ENCODE measurements at places on chromosomes 5 and 9.

DNA sequence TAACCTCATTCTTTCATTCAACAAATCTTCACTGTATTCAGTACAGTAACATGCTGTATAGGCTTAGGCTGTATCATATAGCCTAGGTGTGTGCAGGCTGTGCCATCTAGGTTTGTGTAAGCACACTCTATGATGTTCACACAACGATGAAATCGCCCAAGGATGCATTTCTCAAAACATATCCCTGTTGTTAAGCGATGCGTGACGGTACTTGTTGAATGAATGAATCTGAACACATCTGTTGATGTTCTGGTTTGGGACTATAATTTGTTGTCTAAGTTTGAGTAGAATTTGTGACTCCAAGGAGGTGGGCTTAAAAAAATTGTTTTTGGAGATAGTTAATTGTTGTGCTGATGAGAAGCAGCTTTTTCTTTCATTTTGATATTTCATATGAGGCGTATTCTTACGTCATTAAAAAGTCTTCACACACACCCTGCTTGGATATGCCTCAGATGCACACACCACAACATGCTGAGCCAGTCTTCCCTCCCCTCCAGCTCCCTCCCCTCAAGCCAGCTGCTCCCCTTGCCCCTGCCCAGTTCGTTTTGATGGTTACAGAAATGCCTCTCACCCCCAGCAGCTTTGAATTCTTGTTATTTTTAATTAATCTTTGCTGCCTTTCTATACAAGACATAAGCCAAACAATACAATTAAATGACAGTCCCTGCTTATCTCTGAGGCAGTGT is 5.5 kb upstream of the PSAT1 start:
- no peak for DNase-seq

DNA sequence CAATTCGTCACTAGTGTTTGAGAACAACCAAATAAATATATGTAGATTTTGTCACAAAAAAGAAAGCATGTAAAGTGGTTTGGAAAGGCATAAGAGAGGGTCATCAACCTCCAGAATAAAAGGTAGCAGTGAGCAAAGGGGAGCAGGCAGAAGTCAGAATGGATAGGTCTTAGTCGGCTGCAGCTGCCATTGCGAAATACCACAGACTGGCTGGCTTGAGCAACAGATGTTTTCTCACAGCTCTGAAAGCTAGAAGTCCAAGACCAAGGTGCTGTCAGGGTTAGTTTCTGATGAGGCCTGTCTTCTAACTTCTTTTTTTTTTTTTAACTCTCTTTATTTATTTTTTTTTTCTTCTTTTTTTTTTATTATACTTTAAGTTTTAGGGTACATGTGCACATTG is 208.1 kb upstream of the PIK3R1 start:
- DNase-seq: no peak

GRCh38 chr5:14445576-14446290 is 135.9 kb upstream of the OTULINL start:
- DNase-seq: no peak

GRCh38 chr5:5063533-5063953 is 76.6 kb upstream of the ADAMTS16 start:
- no peak for DNase-seq

DNA sequence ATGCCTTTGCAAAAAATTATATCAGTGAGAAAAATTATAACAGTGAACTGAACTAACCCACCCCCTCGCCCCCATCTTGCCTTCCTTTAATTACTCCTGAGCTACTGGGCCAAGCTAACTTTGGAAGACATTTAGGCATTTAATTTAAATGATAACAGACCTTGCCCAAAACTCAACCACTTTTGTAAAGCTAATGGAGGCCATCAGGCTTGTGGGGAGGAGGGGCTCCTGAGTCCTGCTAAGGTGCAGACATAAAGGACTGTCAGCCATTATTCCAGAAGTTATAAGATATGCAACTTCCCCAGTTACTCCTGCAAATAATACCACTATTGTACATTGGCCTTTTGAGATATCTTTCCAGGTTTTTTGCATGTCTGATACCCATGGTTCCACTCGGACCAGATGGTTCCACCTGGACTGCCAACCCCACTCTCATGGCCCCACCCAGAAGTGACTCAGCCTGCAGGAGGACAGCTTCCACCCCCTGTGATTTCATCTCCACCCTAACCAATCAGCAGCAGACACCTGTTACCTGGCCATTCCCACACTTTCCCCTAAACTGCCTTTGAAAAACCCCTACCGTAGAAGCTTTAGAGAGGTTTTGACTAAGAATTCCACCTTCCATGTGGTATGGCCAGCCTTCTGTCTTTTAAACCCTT is 805.4 kb upstream of the CDH6 start:
- no peak for DNase-seq

- no peak for DNase-seq
These were observed 24.5 kb downstream of the GADD45G start for GRCh38 chr9:89629081-89629976.

DNA sequence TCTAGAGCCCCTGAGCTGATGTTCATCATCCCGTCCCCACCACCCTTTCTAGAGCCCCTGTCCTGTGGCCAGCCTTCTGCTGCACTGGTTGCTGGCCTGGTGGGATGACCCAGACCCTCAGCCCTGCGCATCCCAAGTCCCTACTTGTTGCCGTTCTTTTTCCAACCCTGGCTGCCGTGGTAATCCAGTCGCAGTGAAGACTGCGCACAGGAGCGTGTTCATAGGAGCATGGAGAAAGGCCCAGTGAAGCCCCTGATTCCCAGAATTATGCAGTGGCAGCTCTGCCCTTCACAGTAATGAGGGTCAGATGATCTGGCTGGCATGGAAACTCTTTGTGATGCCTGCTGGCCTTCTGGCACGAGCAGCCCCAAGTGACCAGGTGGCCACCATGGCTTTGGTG is 183.3 kb downstream of the CACNA1B start:
- DNase-seq: no peak

DNA sequence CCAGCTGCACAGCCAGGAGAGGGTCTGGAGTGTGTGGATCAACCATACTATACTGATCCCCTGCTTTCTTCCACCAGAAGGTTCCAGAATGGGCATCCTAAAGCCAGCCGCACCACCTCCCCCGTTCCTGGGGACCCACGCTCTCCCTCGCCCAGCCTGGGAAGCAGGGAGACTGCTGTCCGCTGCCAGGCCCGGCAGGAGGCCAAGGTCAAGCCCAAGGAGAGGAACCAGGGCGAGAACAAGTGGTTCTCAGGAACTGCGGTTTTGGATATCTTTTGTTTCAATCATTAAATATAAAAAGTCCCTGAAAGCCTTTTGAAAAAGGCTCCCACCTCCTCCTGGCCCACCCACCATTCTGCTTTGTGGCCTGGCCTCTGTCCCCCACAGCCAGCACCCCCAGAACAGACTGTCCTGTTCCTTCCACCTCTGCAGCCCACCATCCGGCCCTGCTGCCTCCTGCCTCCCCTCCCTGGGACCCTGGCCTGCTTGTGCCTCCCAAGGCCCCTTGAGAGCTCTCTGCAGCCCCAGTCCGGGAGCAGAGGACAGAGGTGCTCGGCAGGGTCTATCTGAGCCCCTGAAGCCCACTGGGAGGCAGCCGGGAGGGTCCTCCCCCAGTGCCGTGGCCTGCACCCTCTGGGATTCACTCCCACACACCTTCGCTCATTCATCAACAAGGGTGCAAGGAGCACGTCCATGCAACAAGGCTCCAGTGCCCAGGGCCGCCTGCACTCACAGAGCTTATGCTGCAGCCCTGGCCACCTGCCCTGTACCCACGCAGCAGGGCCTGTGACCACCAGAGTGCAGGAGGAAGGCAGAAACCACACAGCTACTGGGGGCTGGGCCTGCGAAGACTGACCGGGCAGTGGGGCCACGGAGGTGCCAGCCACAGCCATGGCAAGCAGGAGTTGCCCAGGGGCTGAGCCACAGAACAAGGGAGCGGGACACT is 614 bp upstream of the LCN6 start:
- no peak for DNase-seq

DNA sequence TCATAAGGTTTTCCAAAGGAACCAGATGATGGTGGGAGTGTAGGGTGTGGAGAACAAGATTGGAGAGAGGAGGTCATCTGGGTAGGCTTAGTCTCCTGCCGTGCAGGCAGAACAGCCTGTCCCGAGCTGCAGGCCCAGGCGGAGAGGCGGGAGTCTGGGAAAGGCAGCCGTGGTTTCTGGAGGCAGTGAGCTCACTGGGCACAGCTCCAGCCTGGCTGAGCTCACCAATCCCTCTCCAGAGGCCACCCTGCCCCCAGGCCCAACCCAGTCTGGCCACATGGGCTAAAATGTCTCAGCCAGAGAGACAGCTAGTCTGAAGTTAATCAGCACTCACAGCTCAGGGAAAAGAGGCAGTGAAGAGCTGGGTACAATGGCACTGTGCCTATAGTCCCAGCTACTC is 12.3 kb downstream of the P4HA2 start:
- no peak for DNase-seq

DNA sequence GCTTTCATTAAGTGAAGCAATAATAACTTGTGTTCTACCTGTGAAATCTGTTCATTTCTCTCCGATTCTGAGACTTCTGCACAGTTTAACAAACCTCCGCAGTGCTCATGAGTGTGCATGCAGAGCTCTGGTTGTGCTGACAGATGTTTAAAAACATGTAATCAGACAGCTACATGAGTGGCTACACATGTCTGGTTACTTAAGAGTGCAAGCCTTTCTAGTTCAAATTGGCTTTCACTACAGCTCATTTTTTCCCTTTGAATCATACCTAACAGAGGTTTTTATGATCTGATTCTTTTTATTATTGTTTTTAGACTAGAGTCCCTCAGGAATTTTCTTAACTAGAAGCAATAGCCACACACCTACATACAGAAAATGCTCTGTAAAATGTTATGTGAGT is 310.2 kb downstream of the ARRDC3 start:
- DNase-seq: no peak

DNA sequence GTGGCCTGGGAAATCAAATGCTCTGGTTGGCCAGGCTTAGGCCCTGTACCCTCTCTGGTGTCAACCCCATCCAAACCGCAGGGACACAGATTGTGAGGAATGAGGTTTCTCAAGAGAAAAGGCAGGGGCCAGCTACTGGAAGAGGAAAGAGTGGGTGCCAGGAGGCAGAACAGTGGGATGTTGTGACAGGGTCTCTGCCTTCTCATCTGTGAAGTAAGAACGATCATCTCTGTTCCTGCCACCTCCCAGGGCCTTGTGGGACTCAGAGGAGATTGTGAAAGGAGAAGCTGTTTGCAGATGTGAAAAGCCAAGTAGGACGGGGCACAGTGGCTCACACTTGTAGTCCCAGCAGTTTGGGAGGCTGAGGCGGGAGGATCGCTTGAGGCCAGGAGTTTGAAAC is 22.8 kb upstream of the RPL26L1 start:
- DNase-seq: no peak
